ENCODE measurements at places on chromosomes 5 and 9. TPM values are rescaled to one million over a fixed set of nuclear protein-coding genes. Genes with fewer than 3 reads are reported as not detected.

POU5F2 gene
- total RNA-seq, result 0.28 TPM

LCN10 gene
- 1.2 TPM for total RNA-seq

FYB1 gene
- 71.8 TPM for total RNA-seq

SRP19 gene
- total RNA-seq, result 86.5 TPM

ARID3C gene
- total RNA-seq, result 0.09 TPM

BSPRY gene
- total RNA-seq, result 2.3 TPM

SLC34A3 gene
- total RNA-seq, result not detected

TYRP1 gene
- total RNA-seq, result 0.19 TPM

ASS1 gene
- total RNA-seq, result 9.1 TPM

IL4 gene
- 4.5 TPM for total RNA-seq

PHYKPL gene
- total RNA-seq, result 33.5 TPM

DMRT2 gene
- total RNA-seq, result 19.0 TPM

AGXT2 gene
- total RNA-seq, result not detected

INSL4 gene
- 0.05 TPM for total RNA-seq

MZB1 gene
- total RNA-seq, result 400 TPM

HARS1 gene
- 45.4 TPM for total RNA-seq

JAKMIP2 gene
- 10.3 TPM for total RNA-seq

ITK gene
- total RNA-seq, result 87.7 TPM

VAV2 gene
- 5.4 TPM for total RNA-seq

SLC6A19 gene
- 0.09 TPM for total RNA-seq

TNFSF8 gene
- total RNA-seq, result 14.7 TPM

SV2C gene
- total RNA-seq, result 0.05 TPM

All from thymus (tissue), 14 donors.